ENCODE measurements at places on chromosomes 12 and 14. TPM values are rescaled to one million over a fixed set of nuclear protein-coding genes. Genes with fewer than 3 reads are reported as not detected.

The KLRK1 gene
- 0.12 TPM for total RNA-seq

The POP5 gene
- total RNA-seq, result 60.8 TPM

The SMIM41 gene
- not detected for total RNA-seq

The SLC17A8 gene
- total RNA-seq, result not detected

The ART4 gene
- total RNA-seq, result not detected

DNA sequence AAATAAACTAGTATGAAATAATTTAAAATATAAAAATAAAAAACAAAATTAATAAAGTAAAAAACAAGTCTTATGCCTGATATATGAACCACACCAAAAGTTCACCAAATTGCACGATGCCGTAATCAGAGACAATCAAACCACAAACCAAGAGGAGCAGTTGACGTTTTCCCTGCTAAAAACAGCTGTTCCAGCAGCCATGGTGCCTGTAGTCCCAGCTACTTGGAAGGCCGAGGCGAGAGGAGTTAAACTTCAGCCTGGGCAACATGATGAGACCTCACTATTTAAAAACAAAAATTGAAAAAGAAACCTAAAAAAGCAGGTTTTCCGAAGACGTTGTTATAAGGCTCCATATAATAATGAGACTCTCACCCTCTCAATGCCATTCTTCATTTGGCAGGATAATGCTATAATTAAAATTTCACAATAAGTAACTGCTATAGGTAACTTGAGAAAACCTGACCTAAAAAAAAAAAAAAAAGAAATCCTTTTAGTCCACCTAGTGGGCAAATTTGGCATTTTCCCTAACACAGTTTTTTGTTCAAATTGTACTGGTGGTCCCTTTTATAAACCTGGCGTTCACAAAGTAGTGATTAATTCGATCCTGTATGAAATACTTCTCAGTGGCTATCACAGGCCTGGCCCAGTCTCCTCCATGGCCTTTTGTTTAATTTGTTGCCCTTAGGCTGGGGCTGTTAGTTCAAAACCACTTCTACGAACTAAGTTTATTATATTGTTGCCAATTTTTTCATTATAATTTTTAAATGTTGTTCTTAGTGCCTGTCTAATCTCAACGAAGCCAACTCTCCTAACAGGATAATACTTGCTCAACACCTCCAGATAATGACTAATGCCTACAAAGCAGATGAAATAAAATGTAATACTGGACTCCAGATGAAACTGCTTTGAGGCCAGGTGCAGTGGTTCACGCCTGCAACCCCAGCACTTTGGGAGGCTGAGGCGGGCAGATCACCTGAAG is 62.1 kb downstream of the TNFAIP2 start:
- no peak overlapping the region for H3K27ac ChIP-seq
- no peaks in the 10 kb centered on the region for H3K36me3 ChIP-seq
- peaks cover 42% of the 10 kb centered on the region for H3K27me3 ChIP-seq
- H3K4me3 ChIP-seq, result no peak overlapping the region

- H3K4me1 ChIP-seq, result peaks cover 7% of the 10 kb centered on the region
- no peak overlapping the region for H3K27ac ChIP-seq
- H3K27me3 ChIP-seq, result no peaks in the 10 kb centered on the region
- no peak for DNase-seq
- H3K36me3 ChIP-seq, result peaks cover 5% of the 10 kb centered on the region
Measured at GRCh38 chr14:68146818-68147217, 327.2 kb downstream of the RAD51B start.

GRCh38 chr14:102993523-102993922 is 63.8 kb downstream of the CDC42BPB start:
- no peak overlapping the region for H3K4me3 ChIP-seq
- H3K27ac ChIP-seq, result no peak overlapping the region
- H3K27me3 ChIP-seq, result no peaks in the 10 kb centered on the region

DNA sequence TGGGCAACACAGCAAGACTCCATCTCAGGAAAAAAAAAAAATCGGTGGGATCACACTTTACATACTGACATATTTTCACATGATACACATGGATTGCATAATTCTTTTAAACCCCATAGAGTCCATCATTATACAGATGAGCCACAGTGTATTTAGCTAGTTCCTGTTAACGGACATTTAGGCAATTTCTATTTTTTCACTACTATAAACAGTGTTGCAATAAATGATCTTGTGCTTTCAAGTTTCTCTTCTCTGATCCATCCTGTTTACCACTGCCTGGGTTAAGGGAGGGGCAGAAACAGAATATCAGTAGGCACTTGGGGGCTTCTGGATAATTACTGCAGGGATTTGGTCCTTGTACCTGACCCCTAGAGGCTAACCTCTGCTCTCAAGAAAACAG is 43.4 kb upstream of the SPTLC2 start:
- peaks cover 3% of the 10 kb centered on the region for H3K4me1 ChIP-seq
- H3K36me3 ChIP-seq, result no peaks in the 10 kb centered on the region
- H3K27ac ChIP-seq, result no peak overlapping the region
- H3K4me3 ChIP-seq, result no peak overlapping the region
- H3K27me3 ChIP-seq, result no peaks in the 10 kb centered on the region

DNA sequence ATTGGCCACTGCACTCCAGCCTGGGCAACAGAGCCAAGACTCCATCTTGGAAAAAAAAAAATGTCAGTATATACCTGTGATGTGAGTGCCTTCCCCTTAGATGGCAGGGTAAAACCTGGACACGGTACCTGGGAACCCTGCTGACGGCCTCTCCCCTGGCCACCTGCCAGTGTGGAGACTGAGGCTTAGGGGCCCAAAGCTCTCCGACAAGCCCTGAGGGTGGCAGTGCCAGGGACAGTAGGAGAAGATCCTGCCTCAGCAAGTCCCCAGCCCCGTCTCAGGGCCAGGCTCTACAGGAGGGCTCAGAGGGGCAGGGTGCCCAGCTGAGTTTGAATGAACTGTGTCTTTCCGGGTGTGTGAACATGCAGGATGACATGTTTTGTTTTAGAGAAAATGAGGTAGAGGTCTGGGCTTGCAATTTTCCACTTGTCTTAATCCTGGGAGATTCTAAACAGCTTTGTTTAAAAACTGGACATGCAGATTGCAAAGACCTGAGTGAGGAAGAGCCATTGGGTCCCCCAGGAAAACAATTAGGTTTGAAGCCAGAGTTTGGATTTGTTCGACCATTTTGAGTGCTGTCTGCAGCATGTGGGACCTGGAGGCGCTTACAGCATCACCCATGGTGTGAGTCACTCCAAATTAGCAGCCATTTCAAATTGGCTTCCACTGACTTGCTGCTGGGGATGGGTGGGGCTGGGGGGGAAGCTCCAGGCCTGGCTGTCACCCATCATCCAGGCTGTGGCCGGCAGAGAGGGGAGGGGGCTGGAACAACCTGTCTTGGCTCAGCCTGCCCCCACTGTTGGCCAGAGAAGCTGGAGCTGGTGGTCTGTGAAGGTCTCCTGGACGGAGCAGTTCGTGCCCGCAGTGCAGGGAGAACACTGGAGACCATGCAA is 10.8 kb downstream of the TSPAN9 start:
- no peaks in the 10 kb centered on the region for H3K36me3 ChIP-seq
- no peak overlapping the region for H3K27ac ChIP-seq
- no peaks in the 10 kb centered on the region for H3K27me3 ChIP-seq

DNA sequence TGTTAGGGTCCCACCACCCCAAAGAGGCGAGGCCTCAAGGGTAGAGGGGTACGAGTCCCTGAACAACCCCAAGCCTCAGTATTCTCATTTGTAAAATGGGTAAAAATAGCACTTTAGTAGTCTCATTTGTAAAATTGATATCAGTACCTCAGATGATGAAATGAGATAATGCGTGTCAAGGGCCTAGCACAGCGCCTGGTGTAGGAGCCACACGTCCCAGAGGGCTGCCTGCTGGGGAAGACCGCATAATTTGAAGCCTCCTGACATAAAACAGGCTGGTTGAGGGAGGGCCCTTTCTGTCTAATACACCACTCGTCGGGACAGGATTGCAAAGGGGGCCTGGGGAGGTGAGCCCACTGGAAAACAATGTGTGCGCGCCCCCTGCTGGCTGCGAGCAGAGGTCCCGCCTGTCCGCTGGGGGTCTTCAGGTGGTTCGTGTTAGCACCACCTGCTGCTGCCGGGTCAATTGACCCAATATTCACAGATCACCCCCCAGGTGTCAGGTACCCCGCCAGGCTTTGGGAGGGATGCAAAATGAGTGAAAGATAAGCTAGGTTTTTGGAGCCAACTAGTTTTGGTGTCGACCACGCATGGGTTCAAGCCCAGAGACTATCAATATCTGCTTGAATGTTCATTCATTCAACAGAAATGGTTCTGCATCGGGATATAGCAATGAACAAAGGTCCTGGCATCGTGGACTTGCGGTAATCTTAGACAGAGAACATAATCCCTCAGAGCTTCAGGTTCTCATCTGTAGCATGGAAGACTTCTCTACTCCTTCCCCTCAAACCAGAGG is 24.7 kb upstream of the IRF2BPL start:
- H3K4me3 ChIP-seq, result no peak overlapping the region
- H3K4me1 ChIP-seq, result peaks cover 26% of the 10 kb centered on the region
- H3K27me3 ChIP-seq, result no peaks in the 10 kb centered on the region
- peaks cover 2% of the 10 kb centered on the region for H3K36me3 ChIP-seq
- H3K27ac ChIP-seq, result peak overlapping the region; percentile 31
- peak; percentile 79 for DNase-seq

GRCh38 chr14:50447461-50447860 is 50.8 kb upstream of the CDKL1 start:
- H3K4me3 ChIP-seq, result no peak overlapping the region
- no peak overlapping the region for H3K27ac ChIP-seq
- H3K4me1 ChIP-seq, result no peaks in the 10 kb centered on the region
- no peak for DNase-seq
- peaks cover 31% of the 10 kb centered on the region for H3K36me3 ChIP-seq

DNA sequence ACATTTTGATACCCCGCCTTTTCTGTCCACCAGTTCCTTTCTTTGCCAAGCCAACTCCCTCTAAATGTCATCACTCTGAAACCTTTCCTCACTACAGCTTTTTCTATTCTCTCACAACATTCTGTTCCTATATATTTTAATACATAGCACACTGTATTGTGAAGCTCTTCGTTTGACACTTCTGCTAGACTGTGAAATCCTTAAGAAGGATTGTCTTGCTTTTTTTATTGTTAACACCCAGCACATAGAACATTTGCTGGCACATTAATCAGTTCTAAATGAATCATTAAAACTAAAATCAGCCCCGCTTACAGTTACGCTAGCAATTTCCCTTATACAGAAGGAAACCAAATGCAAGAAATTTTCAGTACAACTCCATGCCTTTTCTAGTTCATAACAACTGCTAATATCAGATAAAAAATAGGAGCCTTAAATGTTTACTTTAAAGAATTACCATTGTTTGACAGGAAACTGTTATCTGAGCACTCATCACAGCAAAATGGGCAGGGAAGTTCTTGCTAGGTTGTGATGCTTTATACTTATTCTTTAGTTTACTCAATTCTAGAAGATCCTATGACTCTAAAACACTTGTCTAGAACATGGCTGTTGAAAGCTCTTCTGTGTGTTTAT is 93.5 kb downstream of the PPP1R12A start:
- H3K27ac ChIP-seq, result no peak overlapping the region
- DNase-seq, result no peak
- peaks cover 71% of the 10 kb centered on the region for H3K36me3 ChIP-seq
- H3K4me3 ChIP-seq, result no peak overlapping the region
- no peaks in the 10 kb centered on the region for H3K27me3 ChIP-seq

DNA sequence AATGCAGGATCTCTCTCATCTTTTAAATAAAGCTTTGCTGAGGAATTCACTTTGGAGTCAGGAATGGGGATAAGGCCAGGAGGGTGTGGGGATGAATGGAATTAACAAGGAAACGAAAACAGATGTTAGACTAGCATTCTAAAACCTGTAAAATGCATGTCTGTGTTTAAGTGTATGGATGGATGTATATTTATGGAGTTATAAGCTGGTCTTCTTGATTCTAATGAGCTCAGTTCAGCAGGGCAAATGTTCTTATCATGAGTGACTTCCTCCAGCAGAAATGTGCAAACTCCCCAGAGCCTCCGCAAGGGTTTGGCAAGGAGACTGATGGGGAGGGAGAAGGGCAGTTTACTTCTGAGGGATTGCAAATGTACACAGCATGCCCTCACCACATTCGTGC is 149.1 kb downstream of the NTF3 start:
- H3K4me3 ChIP-seq, result no peak overlapping the region
- no peaks in the 10 kb centered on the region for H3K36me3 ChIP-seq
- peaks cover 6% of the 10 kb centered on the region for H3K27me3 ChIP-seq
- H3K4me1 ChIP-seq, result no peaks in the 10 kb centered on the region

GRCh38 chr12:108595711-108596647 is 1.9 kb downstream of the TMEM119 start:
- no peak overlapping the region for H3K27ac ChIP-seq
- H3K27me3 ChIP-seq, result no peaks in the 10 kb centered on the region
- no peak overlapping the region for H3K4me3 ChIP-seq
- H3K36me3 ChIP-seq, result no peaks in the 10 kb centered on the region
- no peaks in the 10 kb centered on the region for H3K4me1 ChIP-seq

- DNase-seq, result no peak
- H3K4me1 ChIP-seq, result peaks cover 38% of the 10 kb centered on the region
- peaks cover 53% of the 10 kb centered on the region for H3K36me3 ChIP-seq
- H3K4me3 ChIP-seq, result no peak overlapping the region
- H3K27me3 ChIP-seq, result no peaks in the 10 kb centered on the region
Measured at GRCh38 chr12:110348431-110349059, 55.0 kb downstream of the ANAPC7 start.

DNA sequence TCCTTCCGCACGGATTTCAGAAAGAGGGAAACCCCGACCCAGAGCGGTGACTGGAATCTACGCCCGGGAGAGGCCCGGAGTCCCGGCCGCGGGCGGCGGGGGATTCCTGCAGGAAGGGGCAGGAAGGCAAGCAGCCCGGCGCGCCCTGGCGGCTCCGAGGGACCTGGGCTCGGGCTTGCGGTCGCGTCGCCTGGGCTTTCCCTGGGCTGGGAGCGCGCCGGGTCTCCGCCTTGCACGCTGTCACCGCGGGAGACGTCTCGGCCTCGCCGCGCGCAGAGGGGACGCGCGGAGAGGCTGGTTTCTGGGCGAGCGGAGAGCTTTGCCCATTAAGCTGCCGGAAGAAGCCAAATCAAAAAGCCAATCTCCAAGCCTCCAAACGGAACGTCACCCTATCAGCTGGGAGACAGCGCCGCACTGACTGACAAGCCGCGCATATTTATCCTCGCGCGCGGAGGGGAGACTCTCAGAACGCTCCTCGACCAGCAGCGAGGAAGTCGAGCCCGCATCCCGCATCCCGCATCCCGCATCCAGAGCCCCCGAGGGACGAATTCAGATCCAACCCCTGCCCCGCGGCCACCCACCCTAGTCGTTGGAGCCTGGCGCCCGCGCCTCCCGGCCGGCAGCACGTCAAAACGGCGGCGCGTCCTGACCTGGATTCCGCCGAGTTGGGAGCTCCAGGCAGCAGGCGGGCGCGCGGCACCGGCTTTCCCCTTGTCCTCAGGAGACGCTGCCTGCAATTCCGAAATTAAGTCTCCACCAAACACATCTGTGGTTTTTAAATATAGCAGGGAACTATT is at the start of gene SLC8A3:
Gene SLC8A3 (minus strand): TSS at position 293 of the 797 bp plus-strand sequence. CDS start 20,529 bp downstream, outside the sequence.
- H3K4me3 ChIP-seq, result peak within 1 kb of the TSS; percentile 69
- no peaks in the 10 kb centered on the region for H3K36me3 ChIP-seq
- peaks cover 20% of the 10 kb centered on the region for H3K4me1 ChIP-seq
- H3K27ac ChIP-seq, result no peak within 1 kb of the TSS
- DNase-seq, result no peak
- H3K27me3 ChIP-seq, result peaks cover 64% of the 10 kb centered on the region

- no peak overlapping the region for H3K4me3 ChIP-seq
- H3K36me3 ChIP-seq, result peaks cover 43% of the 10 kb centered on the region
- H3K27ac ChIP-seq, result no peak overlapping the region
- DNase-seq, result no peak
Measured at GRCh38 chr12:46183112-46183511, 85.7 kb downstream of the SLC38A1 start.
